ENCODE measurements at places on chromosomes 6 and 20.

DNA sequence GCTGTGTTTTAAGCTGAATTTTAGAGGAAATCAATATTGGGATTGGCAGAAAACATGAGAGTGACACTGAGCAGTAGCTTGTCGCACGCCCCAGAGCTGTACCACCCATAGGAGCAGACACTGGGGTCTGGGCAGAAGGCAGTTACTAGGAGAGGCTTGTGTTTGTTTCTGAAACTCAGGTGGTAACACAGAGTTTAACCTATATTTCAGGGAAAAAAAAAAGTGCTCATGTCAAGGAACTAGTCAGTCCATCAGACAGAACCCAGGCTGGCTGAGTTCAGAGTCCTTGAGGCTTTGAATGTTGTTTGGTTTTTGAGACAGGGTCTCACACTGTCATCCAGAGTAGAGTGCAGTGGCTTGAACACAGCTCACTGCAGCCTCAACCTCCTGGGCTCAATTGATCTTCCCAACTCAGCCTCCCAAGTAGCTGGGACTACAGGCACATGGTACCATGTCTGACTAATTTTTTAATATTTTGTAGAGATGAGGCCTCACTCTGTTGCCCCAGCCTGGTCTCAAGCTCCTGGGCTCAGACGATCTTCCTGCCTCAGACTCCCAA is 6.6 kb downstream of the SLC22A1 start:
- no peak for DNase-seq

GRCh38 chr6:47073125-47074110 is 31.3 kb upstream of the ADGRF1 start:
- DNase-seq: no peak

DNA sequence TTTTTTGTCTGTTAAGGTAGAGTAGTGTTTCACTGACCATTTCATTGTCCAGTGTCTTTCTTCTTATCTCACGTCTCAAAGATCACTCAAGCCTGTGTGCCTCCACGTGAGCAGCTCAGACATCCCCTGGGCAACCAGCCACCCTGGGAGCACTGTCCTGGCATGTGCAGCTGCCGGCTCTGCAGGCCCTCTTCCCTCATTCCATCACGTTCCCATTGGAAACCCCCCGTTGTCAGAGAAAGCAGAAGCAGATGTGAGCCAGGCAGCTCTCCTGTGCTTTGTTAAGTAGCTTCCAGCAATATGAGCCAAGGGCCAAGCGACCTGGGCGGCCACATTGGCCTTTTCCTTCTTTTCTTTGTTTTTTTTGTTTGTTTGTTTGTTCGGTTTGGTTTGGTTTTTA is 233.2 kb upstream of the SYNDIG1 start:
- DNase-seq: no peak

DNA sequence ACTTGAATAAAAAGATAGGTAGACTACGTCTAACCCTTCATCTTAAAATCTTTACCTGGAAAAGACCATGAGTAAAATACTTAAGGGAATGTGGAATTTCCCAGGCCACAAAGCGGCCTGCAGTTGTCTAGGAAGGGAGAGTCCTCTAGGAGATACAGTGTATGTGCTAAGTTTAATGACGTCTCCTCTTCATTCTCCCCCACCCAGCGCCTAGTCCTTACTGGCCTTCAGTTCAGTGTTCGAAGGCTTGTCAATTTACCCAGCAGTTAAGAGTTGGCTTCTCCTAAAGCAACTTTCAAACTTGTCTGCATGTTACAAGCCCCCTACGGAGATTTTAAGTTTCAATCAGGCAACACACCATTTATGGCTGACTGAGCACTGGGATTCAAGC is 35.2 kb downstream of the HFE start:
- DNase-seq: no peak

GRCh38 chr20:33993576-33994221 is at the start of gene RALY:
Gene RALY, plus strand, starts transcription at chr20:33993911. Its CDS starts 78,164 bp downstream, at chr20:34072075.
- DNase-seq: peak; percentile 89

DNA sequence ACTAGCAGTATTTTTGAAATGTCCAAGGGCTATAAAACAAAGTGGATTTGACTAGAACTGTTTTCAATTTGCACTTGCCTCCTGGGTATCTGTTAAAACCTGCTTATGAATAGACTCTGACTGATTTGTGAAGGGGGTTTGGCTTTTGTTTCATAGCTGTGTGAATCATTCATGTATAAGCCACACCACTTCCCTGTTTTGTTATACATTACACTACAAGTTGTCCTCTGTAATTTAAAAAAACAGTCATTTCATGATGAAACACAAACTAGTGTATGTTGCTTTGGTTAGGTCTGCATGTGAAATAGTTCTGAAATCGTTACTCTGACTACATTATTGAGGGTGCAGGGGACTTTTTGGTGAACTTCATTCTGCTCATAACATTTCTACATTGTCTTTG is 121.7 kb downstream of the NKAIN2 start:
- DNase-seq: no peak

GRCh38 chr20:3874194-3874844 is 14.9 kb upstream of the PANK2 start:
- no peak for DNase-seq

DNA sequence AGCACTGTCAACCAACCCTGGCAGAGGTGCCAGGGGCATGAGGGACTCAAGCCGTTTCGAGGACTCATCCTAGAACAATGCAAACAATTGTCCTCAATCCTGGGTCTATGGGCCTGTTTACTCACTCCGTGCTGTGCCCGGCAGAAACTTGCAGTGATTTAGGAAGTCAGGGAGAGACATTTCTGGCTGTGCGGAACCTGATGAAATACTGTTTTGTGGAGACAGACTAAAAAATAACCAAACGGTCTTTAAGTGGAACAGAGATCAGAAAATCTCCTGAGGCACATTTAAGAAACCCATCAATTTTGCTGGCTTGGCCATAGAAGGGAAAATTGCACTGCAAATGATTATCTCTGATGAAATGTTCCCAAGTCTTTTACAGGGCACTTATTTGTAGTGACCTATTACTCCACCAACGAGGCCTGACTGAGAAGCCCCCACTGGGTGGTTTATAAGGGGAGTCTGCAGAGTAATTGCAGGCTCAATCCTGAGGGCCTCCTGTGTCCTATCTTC is 79.8 kb upstream of the KCNK16 start:
- DNase-seq: no peak

GRCh38 chr6:150427843-150428242 is 59.0 kb downstream of the IYD start:
- no peak for DNase-seq

DNA sequence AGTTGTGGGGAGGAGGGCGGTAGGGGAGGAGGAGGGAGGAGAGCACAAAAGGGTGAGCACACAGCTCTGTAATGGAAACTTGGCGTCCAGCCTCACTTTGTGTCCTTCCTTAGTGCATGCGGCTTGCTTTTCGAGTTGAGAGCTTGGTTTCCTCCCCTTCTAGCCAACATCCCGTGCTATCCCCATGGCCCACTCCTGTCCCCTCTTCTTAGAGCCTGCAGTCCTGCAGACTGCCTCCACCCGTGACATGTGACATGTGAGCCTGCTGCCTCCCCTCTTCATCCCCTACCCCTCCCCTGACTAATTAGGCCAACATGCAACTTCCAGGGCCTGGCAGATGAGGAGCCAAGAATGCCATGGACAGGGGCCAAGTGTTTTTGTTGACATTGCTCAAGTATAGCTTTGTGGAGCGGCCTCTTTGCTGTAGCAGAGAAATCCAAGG is 63.2 kb downstream of the SLC24A3 start:
- DNase-seq: no peak

DNA sequence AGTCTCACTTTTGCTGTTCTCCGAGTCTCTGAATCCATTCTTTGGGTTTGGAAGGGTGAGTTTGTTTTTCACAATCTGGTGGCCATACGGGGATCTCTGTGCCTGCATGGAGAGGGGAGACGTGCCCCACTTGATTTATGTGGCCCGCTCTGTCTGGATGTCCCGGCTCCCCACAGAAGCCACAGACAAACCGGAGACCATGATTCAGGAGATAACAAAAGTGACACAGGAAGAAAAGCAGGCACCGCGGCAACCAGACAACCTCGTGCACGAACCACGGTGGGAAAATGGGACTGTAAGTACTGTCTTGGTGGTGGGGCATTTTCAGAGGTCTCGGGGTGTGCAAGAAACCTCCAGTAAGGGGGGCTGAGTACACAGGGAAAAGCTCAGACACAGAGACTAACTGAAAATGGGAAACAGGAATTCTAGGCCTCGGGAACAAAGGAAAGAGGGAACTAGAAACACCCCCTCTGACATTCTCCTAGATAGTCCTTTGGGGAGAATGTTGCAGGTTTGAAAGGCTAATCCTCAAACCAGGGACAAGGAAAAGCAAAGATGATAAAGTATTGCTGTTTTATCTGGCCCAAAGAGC is 22.1 kb upstream of the ZNF318 start:
- DNase-seq: peak; percentile 15

DNA sequence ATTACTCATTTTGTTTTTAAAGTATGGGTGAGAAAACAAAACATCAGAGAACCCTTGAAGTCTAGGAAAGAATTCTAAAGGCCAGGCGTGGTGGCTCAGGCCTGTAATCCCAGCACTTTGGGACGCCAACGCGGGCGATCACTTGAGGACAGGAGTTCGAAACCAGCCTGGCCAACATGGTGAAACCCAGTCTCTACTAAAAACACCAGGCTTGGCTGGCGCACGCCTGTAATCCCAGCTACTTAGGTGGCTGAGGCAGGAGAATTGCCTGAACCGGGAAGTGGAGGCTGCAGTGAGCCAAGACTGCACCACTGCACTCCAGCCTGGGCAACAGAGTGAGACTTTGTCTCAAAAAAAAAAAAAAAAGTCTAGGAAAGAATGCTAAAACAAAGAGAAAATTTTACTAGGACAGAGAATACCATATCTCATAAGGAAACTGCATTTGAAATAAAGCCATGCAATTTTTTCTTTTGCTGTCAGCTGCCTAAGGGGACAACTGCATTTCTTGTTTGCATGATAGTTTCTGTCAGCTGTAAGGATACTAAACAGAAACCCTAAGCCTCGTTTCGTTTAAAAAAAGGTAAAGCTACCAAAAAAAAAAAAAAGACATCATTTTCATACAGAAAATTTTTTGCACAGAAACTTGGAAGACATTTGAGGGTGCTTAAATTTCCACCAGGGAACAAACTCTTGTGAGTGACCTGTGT is 32.1 kb downstream of the SMLR1 start:
- no peak for DNase-seq

GRCh38 chr20:20369250-20370093 is 1.6 kb downstream of the INSM1 start:
- no peak for DNase-seq

DNA sequence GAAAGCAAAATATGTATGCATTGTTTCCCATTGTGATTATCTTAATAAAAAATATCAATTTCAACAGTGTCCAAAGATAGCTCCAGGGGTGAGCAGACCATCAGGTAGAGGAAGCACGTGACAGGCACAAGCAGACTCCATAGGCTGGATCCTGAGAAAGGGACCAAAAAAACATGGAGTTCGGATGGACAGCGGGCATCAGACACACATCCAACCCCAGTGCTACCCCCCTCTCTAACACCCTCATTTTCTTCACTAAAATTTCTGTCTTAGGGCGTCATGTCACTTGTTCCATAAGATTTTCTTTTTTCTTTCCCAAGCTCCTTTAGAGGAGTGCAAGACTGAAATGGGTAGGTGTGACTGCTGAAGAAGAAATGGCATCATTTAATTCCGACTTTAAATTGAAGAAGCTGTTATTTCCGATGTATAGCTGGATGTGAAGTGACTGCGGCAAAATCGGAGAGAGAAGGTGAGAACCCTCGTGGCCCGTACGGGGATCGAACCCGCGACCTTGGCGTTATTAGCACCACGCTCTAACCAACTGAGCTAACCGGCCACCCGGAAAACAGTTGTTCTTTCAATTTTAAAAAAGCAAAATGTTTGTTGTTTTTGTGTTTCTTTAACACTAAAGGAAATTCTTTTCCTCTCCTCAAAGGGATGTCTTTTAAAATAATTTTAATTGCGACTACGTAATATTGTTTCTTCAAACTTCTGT is 10.3 kb upstream of the PRSS16 start:
- no peak for DNase-seq

- DNase-seq: no peak
Observed at GRCh38 chr20:50095476-50096078, 17.4 kb downstream of the UBE2V1 start.

- no peak for DNase-seq
Observed at GRCh38 chr6:33683051-33683571, 28.4 kb downstream of the UQCC2 start.

DNA sequence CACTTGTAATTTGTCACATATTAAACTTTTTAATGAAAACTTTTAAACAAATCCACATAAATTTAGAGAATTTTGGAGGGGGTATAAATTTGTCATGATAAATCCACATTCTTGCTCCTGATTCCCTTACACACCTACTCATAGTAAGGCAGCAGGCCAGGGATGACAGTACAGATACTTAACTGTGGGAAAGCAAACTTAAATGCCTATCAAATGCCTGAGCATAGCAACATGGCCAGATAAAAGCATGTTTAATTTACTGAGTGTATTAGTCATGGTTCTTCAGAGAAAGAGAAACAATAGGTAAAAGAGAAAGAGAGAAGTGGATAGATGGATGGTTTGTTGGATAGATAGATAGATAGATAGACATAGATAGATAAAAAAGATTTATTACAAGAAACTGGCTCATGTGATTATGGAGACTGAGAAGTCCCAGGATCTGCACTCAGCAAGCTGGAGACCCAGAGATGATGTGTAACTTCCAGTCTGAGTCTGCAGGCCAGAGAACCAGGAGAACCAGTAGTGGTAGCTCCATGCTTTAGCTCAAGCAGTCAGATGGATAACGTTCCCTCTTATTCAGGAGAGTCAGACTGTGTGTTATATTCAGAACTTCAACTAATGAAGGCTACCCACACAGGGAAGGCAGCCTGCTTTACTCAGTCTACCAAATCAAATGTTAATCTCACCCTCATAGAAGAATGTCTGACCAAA is 15.9 kb upstream of the ADGRF1 start:
- DNase-seq: no peak

GRCh38 chr6:14316651-14317386 is 199.2 kb downstream of the CD83 start:
- no peak for DNase-seq

DNA sequence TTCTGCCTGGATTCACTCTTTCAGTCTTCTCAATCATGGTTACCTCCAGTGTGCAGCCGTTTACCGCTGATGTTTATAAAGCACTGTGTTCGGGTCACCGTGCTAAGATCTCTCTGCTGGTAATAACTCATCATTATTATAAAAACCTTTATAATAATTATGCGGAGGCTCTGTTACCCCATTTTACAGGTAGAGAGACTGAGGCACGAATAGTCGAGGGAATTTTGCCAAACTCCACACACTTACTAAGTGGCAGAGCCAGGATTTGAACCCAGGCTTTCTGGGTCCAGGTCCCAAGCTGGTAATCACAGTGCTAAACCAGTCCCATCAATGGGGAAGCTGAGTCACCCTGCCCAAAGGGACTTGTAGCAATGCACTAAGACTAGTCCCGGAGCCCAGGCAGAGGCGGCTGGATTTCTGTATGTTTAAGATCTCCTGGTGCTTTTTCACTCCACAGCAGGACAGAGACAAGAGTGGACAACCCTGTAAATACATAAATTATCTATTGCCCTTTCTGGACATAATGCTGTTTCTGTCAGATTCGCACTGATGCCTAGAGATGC is 48.1 kb downstream of the SYNJ2 start:
- DNase-seq: no peak

GRCh38 chr6:163998496-163998895 is 584.0 kb downstream of the QKI start:
- no peak for DNase-seq

Measured in activated T-helper 1 cell treated with anti-CD3 and anti-CD28 coated beads, Interleukin-2, amount 50 U/mL, for 16 hours (primary cell).